ENCODE measurements at places on chromosomes 4 and X.
A peak's percentile ranks its signal among the peaks of the same experiment; 100 is the strongest.

- DNase-seq, result no peak
These were observed 19.9 kb upstream of the KLHL8 start for GRCh38 chr4:87240341-87240740.

DNA sequence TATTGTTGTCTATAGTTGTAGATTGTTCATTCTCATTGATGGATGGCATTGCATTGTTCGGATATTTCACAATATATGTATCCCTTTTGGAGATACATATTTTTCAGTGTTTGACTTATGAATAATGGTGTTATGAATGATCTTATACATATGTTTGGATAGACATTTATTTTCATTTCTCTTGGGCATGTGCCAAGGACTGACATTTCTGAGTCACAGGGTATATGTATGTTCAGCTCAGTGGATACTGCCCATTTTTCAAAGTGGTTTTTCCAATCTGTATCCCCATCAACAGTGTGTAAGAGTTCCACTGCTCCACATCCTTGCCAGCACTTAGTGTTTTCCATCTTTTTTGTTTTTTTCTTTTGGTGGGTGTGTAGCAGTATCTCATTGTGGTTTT is 45.0 kb upstream of the RAB40AL start:
- no peak for DNase-seq

DNA sequence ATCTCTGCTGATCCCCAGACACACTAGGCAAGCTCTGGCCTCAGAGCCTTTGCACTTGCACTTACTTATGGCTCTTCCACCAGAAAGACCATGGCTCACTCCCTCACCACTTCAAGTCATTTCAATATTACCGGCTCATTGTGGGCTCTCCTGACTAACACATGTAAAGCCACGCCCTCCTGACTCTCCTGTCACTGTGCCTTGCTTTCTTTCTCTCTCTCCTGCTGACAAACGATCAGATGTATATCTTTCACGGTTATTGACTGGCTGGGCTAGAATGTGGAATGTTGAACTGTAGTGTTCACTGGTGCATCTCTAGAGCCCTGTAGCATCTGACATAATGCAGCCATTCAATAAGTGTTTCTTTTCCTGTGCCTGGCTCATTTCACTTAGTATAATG is 425.1 kb downstream of the RAB28 start:
- no peak for DNase-seq

DNA sequence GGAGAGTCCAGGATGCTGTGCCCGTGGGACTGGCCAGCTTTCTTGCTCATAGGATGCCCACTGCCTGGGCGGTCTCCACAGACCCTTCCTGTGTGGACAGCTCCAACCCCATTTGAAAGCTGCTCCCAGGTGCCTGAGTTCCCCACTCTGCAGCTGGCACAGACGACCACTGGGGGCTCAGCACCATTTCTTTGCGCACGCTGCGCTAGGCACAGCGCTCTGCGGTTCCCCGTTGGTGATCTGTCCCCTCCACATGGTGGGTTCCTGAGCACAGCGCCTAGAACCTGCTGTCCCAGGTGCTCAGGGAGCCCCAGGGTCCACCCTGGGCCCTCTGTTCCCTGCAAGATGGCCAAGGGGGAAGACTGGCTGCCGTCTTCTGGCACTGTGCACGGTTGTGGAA is 45.4 kb upstream of the AFAP1 start:
- DNase-seq, result no peak

GRCh38 chr4:176818531-176818930 is 25.8 kb upstream of the VEGFC start:
- DNase-seq, result peak; percentile 43

- no peak for DNase-seq
These were observed 81.3 kb downstream of the PLS3 start for GRCh38 chrX:115642311-115642710.

- no peak for DNase-seq
These were observed at the start of gene RIPPLY1 for GRCh38 chrX:106903291-106903824. Gene RIPPLY1, minus strand, starts transcription at chrX:106903341. Its CDS starts 54 bp downstream, at chrX:106903287.

- no peak for DNase-seq
These were observed 201.9 kb downstream of the ADGRA3 start for GRCh38 chr4:22313976-22314375.

DNA sequence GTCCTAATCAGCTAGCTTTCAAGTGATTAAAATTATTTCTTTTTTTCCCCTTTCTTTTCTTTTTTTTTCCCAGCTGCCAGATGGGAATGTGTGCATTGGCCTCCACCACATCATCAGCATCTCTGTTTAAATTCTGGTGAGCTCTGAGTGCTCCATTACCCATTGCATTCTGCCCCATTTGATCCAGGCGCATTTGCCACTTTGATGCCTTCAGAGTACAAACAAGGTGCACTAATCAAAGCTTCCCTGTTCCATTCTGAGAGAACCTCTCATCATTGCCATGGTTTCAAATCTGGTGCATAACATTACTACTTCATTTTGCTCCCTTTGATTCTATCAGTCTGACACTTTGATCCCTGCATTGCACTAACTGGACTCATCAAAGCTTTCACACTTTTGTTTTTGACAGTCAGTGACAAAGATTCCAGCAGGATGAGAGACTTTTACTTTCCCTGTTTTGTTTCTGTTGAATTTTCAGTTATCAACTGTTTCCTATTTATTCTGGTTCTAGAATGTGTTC is 238.8 kb upstream of the PCDH10 start:
- DNase-seq, result no peak

GRCh38 chr4:87005690-87006425 is 71.0 kb downstream of the AFF1 start:
- no peak for DNase-seq

DNA sequence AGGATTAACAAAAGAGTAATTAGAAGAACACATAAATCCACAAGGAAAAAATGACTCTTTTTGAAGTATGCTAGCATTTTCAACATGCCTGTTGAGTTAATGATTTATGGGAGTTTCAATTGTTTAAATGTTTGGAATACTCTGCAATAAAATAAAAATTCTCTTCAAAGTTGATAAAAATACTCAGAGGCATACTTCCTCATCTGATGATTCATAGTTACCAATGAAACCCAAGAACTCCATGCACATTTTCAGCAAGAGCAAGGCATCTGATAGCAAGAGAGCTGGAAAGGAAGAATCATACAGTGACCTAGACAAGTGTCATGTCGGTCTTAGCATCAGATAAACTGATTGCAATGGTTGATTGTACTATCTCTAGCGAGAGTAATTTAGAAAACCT is 443.7 kb upstream of the ATOH1 start:
- DNase-seq, result peak; percentile 1

GRCh38 chr4:17921451-17921850 is 100.1 kb downstream of the LCORL start:
- DNase-seq, result no peak

DNA sequence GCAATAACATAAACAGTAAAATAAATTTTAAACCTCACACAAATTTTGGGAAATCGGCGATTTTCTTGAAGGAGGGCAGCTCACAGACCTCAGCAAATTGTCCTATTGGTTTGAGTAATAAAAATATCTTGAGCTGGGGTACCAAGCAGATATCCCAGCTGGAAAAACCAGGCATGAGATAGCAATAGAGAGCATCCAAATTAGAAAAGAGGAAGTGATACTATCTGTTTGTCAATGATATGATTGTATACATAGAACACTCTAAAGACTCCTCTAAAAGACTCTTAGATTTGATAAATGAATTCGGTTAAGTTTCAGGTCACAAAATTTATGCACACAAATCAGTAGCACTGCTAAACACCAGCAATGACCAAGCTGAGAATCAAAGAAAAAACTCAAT is 90.5 kb upstream of the ACTRT1 start:
- DNase-seq, result no peak

DNA sequence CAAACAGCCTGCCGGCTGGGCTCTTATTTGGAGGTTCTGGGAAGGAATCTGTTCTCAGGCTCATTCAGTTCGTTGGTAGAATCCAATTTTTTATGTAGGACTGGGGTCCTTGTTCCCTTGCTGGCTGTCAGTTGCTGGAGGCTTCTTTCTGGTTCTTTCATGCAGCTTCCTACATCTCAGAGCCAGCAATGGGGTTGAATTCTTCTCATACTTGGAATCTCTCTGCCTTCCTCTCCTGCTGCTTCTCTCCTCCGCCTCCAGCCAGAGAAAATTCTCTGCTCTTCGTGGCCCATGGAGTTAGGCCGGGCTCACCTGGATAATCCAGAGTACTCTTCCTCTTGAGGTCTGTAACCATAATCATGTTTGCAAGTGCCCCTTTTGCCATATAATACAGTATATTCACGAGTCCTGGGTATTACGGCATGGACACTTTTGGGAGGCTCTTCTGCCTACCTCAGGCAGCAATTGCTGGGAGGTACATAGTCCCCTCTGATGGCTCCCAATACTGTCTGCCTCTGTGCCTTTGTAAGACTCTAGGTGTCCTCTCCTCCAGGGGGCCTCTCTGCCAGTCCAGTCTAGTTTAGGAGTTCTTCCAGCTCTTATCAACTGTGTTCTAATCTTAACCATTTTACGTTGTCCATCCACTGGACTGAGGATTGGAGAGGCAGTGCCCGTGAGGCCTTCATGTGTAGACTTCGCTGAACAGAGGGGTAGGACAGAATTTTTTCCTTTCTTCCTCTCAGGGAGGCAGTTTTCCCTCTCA is 2.2 kb downstream of the TRMT44 start:
- DNase-seq, result no peak

DNA sequence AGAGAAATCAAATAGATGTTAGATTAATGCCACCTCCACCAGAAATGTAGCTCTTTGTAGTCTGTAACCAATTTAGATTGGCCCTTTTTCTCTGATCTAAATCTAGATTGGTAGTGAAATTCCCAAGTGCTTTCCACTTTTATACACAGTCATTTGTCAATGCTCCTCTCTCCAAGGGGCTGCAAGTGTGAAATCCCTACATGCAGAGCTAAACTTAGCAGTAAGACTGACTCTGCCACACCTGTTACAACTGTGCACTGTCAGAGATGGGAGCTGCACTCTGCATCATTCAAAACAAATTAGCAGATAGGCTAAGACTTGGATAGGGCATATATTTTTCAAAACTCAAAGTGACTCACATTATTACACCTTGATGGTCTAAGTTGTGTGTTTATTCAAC is 9.1 kb downstream of the SERTM2 start:
- DNase-seq, result no peak

DNA sequence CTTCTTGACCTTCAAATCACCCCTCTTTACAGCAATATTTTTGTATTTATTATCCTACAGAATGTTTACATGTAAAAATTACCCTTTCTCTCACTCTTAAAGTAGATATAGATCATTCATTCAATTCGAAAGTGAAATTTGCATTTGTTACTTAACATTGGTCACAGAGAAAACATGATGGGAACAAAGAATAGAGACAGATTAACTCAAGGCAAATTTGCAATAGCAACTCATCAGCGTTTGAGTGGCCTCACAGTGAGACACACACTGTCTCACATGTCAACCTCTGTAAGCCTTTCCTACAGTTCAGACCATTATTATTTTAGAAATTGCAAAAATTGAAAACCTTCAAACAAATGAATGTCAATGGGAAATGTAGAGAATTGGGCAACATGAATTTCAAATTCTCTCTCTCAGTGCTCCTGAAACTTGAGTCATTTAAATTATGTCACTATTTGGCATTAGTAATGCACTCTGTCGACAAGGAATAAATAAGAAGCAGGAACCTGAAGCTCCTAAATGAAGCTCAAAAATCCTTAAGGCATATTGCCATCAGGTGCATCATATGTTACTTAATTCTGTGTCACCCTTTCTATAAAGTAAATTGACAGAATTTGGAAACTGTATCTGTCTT is 148.3 kb upstream of the ANXA10 start:
- DNase-seq, result no peak

GRCh38 chr4:185467101-185467500 is 4.4 kb downstream of the CCDC110 start:
- peak; percentile 62 for DNase-seq

DNA sequence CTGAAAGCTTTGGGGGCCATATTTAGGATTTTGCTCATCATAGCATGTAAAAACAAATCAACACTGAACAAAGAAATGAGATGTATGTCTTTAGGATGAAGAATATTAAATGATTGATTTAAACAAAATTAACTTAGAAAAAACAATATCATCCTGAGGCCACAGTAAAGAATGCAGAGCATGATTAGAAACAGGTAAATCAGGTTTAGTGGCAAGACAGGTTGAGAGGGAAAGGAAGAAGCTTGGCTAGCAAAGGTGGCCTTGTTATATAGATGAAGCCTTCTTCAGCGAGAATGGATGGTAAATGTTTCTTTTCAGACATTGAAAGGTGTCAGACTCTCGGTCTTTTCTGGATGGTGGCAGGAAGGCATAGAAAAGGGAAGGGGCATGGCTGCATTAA is 11.9 kb upstream of the MAGEB16 start:
- no peak for DNase-seq

- DNase-seq, result no peak
These were observed 2.9 kb downstream of the ATP6AP1 start for GRCh38 chrX:154431341-154431740.

- DNase-seq, result no peak
These were observed 147.2 kb downstream of the AFF2 start for GRCh38 chrX:148647651-148648050.

DNA sequence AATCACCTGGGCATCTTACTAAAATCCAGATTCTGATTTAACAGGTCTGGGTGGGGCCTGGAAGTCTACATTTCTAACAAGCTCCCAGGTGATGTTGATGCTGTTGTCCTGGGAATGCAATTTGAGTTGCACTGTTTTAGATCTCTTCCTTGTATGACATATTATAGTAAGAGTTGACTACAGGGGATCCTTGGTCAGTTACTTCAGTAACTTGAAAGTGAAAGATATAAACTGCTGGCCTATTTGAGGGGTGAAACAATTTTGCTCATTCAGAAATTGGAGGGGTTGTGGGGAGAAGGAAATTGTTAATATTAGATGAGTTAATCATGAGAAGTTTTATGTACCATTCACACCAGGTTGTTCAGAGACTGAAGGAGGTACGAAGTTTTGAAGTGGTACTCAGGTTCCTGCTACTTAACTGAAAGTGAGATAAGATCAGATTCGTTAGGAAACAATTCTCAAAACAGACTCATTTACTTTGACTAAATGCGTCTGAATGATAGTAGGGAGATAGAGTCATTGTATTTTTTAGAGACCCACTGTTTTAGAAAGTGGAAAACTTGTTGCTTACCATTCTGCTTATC is 12.5 kb downstream of the SH2D1A start:
- DNase-seq, result no peak

- DNase-seq, result peak; percentile 85
These were observed 35.2 kb downstream of the SLC25A5 start for GRCh38 chrX:119503484-119503861.

GRCh38 chr4:79338148-79338547 is 12.3 kb upstream of the NAA11 start:
- DNase-seq, result no peak

- peak; percentile 40 for DNase-seq
These were observed 43.9 kb upstream of the FAM9A start for GRCh38 chrX:8845060-8845459.

GRCh38 chr4:82704156-82704555 is 94.4 kb downstream of the SCD5 start:
- DNase-seq, result no peak

DNA sequence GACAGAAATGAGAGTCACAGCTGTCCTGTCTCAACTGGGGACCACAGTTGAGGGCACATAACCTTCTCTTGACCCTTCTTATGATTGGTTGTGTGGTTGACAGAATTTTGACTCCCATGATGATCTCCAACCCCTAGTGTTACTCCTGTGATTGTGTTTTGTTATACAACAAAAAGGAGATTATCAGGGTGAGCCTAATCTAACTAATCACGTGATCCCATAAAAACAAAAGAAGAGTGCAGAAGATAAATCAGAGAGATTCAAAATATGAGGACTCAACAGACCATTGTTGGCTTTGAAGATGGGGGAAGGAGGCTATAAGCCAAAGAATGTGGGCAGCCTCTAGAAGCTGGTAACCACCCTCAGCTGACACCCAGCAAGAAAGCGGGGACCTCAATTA is 72.7 kb downstream of the GUCY2F start:
- DNase-seq, result no peak
